Stimulated activated naive CD8-positive, alpha-beta T cell treated with anti-CD3 and anti-CD28 coated beads, Interleukin-15, Interleukin-2, amounts not matched to agents 100 U/mL and 50 U/mL, for 24 hours (primary cell): ENCODE measurements at places on chromosomes 3 and 15.
A peak's percentile ranks its signal among the peaks of the same experiment; 100 is the strongest.

DNA sequence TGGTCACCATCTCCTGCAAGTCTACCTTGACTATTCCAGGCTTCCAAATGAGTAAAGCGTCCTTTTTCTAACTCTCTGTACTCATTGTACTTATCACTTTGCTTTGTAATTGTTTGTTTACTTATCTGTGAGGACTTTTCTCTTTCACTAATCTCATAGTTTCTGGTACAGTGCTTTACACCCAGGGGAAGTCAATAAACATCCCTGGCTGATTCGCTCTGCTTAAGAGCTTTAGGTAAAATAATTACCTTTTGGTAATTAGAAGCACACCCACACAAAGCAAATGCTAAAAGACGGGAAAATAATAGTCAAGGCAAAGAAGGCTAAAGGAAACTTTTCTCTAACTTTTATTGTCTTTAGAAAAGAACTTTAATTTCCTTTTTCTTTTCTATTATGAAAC, 466.9 kb upstream of the ROBO1 start:
- no peak for DNase-seq

GRCh38 chr3:81483046-81483445, 278.4 kb downstream of the GBE1 start:
- DNase-seq = no peak

GRCh38 chr3:71579326-71579934, 4.1 kb downstream of the FOXP1 start:
- no peak for DNase-seq

GRCh38 chr3:172261054-172261453, 187.2 kb downstream of the GHSR start:
- no peak for DNase-seq

DNA sequence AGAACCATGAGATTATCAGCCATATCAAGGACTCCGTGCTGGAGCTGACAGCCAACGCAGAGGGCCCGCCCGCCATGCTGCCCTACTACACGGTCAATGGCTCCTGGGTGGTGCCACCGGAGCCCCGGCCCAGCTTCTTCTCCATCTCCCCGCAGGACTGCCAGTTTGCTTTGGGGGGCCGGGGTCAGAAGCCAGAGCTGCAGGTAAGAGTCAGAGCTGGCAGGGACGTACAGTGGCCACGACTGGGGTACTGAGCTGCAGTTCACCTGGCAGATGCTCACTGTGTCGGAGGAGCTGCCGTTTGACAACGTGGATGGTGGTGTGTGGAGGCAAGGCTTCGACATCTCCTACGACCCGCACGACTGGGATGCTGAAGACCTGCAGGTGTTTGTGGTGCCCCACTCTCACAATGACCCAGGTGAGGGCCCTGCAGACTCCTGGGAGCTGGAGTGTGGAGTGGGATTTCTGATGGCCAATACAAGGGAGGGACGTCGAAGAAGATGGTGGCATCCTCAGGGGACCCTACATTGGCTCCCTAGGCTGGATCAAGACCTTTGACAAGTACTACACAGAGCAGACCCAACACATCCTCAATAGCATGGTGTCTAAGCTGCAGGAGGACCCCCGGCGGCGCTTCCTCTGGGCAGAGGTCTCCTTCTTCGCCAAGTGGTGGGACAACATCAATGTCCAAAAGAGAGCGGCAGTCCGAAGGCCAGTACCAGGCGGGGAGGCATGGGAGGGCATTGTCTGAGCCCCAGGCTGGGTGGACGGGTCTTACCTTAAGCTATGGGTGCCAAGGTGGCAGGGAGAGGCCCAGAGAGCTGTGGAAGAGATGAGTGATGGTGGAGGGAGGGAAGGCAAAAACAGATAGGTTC, 2.4 kb downstream of the MAN2A2 start:
- no peak for DNase-seq

DNA sequence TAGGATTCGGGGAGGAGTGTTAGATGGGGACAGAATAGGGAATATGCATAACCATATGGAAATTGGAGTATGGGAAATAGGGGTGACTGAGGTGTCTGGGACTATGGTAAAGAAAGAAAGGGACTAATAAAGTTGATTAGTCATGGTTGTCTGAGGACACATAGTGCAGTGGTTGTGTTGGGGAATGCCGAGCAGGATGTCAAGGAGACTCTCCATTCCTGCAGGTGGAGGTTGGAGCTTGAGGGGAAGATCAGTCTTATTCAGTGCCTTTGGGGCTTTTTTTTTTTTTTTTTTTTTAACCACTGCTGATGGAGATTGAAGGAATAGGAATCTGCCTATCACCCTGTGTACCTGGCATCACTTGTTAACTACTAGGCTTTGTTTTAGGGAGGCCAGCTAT, 10.8 kb downstream of the NMD3 start:
- DNase-seq = no peak

DNA sequence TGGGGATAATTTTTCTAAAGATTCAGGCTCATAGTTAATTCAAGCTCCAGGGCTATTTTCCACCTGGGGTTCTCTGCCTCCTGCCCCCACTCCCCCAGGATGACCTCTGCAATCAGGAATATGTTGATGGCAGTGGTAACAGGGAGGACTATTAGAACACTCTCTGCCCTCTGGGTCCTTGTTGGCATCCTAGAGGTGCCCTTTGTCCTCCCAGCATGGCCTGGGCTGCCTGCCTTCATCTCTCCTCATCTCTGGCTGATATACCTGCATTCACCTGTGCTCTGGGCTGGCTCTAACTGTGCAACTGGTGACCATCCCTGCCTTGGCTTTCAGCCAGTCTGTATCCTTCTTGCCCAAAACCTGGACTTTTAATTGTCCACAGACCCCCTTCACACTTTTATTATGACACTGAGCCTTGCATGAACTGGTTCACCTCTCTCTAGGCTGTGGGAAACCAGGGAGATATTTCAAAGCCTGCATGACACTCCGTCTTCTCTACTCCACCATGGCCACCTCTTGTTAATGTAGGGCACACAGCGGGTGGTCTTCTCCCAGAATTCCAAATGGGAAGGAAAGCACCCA, 199.8 kb downstream of the THSD4 start:
- DNase-seq = no peak

GRCh38 chr3:45106874-45107273, 39.3 kb downstream of the CDCP1 start:
- DNase-seq = no peak

DNA sequence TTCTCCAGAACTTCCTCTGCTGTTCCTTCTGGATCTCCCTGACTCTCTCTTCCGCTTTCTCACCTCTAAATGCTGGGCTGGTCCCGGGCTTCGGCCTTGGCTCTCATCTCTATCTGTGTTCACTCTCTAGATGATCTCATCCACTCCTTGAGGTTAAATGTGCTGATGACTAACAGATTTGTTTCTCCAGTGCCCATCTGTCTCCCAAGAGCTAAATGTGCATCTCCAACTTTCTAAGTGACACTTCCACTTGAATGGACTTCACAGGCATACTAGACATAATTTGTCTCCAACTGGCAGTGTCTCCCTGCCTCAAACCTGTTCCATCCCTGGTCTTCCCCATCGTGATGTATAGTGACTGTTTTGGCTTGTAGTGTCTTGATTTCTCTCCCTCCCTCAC, 95.3 kb downstream of the ITPR1 start:
- DNase-seq = no peak

DNA sequence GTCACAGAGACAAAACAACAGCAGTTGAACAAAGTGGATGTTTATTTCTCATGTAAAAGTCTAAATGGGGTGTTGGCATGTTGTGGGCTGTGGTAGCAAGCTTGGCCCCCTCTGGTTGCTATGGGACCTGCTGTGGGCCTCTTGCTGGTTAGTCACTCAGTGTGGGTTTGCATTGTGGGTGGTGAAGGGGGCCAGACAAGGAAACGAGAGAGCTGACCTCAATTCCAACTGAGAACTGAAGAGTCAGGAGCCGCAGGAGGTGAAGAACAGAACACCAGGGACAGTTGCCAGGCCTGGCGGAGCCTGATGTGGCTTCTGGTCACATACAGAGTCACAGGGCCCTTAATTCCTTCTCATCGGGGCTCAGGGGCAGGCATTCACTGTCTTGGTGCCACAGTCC, 1.9 kb upstream of the ADPGK start:
- DNase-seq = peak; percentile 63

DNA sequence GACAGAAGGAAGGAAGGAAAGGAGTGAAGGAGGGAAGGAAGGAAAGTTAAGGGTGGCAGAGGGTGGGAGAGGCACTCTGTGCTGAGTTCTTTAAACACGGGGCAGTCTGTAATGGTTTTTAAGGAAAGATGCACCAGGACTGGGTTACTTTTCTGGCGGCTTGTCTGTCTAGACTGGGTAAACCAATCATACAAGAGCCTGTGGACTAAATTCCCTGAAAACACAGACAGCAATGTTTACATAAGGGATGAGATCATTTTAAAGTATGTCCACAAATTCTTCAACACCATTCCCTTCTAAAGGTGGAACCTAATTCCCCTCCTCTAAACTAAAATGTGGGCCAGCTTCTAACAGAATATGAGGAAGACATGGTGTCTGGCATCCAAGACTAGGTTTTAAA, 235.5 kb upstream of the IGF1R start:
- DNase-seq = no peak

DNA sequence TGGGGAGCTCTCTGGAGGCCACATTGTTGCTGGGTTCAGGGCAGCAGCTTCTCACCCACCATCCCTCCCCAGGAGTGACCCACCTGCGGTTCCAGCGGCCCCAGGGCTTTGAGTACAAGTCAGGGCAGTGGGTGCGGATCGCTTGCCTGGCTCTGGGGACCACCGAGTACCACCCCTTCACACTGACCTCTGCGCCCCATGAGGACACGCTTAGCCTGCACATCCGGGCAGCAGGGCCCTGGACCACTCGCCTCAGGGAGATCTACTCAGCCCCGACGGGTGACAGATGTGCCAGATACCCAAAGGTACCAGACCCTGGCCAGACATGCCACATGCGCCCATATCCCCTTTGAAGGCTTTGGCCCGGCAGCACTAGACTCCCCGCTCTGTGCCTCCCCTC, 26.1 kb downstream of the SHF start:
- DNase-seq = no peak

- no peak for DNase-seq
These were observed 92.7 kb downstream of the SEC22A start for GRCh38 chr3:123294296-123294938.

GRCh38 chr3:65732051-65732935, 306.4 kb downstream of the MAGI1 start:
- DNase-seq = peak; percentile 2

DNA sequence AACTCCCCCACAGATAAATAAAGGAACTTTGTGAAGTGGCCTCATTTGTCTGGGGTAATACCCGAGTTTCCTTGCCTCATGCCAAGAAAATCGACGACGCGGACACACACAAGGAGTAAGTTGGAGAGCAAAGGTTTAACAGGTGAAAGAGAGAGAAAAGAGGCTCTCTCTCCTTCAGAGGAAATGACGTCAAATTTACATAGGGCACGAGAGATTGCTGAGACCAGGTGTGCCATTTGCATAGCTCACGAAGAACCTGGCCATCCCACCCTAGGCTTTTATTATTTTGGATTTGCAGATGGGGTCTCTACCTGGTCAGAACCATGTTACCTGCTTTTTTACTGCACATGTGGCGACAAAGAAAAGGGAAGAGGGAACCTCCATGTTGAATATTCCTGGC, 49.3 kb upstream of the IGF2BP2 start:
- DNase-seq = no peak
